CD4-positive, alpha-beta T cell treated with Interleukin-15 for 4 hours (primary cell): ENCODE measurements at places on chromosomes 7 and 10.

- DNase-seq: no peak
These were observed 15.1 kb downstream of the FXYD4 start for GRCh38 chr10:43386549-43386948.

GRCh38 chr7:158097453-158098124 lies 490.0 kb downstream of the PTPRN2 start:
- DNase-seq: no peak

GRCh38 chr7:8762803-8763202 lies 329.4 kb downstream of the NXPH1 start:
- no peak for DNase-seq

- no peak for DNase-seq
These were observed 3.1 kb downstream of the DDC start for GRCh38 chr7:50562136-50562535.

DNA sequence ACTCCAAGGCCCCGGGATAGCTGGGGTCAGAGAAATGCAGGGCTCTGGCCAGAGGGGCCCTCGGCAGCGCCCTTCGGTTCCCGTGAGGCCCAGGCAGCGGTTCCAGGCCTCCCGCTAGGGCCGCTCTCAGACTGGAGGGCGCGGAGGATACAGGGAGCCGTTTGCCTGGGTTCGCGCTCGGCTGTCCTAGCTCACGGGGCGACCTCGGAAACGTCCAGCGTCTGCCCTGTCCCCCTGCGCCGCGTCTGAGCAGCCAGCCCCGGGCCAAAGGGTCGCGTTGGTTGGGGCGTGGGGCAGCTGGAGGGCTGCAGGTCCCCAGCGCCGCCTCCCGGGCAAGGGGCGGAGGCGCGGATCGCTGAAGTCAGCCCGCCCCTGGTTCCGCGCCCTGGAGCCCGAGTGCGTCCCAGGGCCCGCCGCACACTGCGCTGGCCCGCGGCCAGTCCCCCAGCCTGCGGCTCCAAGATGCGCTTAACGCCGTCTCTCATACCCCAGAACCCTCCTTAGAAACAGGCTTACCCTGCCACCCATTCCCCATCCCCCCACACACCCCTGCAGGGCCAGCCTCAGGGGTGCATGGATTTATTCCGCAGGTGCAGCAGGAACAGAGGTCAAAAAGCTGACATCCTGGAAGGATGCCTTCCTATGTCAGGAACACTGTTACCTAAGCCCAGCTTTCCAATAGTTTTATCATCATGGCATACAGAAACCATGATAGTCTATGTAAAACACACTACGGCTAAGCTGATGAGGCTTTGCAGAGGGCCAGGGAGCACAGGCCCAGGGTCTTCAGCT lies 22.1 kb upstream of the OPN4 start:
- DNase-seq: no peak

GRCh38 chr10:74835963-74836362 lies 9.6 kb downstream of the KAT6B start:
- DNase-seq: no peak

- no peak for DNase-seq
These were observed 145.5 kb upstream of the AGR3 start for GRCh38 chr7:17027143-17027788.
